Activated B cell treated with CpG ODN at 0.5 μM for 24 hours (primary cell): ENCODE measurements at places on chromosomes 5 and 9. TPM values are rescaled to one million over a fixed set of nuclear protein-coding genes. Genes with fewer than 3 reads are reported as not detected.

GRCh38 chr5:96597438-96598020 lies 64.6 kb upstream of the CAST start:
- no peaks in the 10 kb centered on the region for H3K36me3 ChIP-seq
- no peak for DNase-seq
- H3K4me3 ChIP-seq = no peak overlapping the region
- no peak overlapping the region for H3K27ac ChIP-seq

DNA sequence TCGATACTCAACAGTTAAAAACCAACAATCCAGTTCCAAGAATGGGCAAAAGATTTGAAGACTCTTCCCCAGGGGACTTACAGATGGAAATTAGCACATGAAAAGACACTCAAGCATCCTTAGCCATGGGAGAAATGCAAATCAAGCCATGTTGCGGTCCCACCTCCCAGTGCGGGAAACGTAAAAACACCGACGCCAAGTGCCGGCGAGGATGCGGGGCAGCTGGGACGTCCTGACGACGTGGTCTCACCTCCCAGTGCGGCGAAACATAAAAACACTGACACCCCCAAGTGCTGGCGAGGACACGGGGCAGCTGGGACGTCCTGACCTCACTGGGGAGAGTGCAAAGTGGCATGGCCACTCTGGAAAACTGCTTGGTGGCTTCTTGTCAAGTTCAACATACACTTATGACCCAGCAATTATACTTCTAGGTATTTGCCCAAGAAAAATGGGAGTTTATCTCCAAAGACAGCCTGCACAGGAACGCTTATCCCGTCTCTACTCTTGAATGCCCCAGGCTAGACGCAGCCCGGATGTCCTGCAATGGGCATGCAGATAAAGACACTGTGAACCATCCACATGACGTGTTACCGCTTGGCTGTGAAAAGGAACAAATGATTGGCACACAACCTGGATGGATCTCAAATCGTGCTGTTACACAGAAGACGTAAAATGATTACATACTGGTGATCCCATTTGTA lies 60.1 kb upstream of the UBAC1 start:
- H3K36me3 ChIP-seq = no peaks in the 10 kb centered on the region
- H3K4me1 ChIP-seq = no peaks in the 10 kb centered on the region
- H3K27me3 ChIP-seq = peaks cover 6% of the 10 kb centered on the region
- DNase-seq = no peak

DNA sequence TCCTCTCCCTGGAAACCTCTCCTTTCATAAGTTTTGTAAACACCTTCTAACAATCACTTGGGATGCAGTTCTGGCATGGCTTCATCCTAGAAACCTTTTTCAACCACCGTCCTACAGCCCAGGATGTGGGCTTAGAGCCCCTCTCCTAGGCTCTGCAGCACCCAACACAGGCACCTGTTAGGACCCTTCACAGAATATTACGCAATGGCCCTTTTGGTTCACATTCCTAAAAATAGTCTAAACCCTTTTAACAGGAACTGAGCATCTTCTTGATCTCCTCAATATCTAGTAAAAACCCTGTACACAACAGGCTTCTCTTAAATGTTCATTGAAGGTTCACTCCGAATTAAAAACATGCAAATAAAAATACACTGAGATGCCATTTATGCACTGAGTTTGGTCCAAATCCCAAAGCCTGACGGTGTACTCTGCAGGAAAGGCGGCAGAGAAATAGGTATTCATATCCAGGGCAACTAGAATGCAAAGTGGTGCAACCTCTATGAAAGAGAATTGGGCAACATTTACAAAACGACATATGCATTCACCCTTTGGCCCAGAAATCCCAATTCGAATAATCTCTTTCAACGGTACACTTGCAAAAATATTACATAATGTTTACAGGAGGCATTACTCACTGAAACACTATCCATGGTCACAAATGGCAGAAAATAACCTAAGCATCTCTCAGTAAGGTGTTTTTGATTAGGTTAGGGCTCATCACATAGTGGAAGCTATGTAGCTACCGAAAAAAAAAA lies 169.3 kb downstream of the SEMA5A start:
- no peaks in the 10 kb centered on the region for H3K4me1 ChIP-seq
- no peak overlapping the region for H3K4me3 ChIP-seq
- DNase-seq = no peak
- no peak overlapping the region for H3K27ac ChIP-seq
- no peaks in the 10 kb centered on the region for H3K27me3 ChIP-seq

DNA sequence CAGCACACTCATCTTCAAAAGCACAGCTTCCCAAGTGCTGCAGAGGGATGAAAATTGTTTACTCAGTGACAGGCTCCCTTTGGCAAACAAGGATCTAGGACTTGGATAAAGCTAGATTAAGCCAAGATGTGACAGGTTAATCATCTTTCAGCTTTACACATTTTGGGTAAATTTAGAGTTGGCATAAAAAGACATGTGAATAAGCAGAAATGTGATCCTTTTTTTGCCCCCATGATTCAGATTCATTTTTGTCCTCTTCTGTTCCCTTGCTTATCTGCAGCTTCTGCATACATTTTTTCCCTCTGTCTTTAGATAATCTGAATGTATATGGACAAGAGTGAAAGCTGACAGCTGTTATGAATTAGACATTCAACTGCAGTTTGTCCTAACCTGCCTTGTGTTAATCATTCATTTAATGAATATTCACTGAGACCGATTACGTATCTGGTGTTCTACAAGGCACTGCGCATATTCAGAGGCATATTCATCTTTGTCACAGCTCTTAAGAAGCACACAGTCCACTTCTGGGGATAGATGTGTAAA lies 19.6 kb downstream of the ADAMTSL1 start:
- H3K27ac ChIP-seq = no peak overlapping the region
- H3K36me3 ChIP-seq = no peaks in the 10 kb centered on the region
- no peak for DNase-seq

DNA sequence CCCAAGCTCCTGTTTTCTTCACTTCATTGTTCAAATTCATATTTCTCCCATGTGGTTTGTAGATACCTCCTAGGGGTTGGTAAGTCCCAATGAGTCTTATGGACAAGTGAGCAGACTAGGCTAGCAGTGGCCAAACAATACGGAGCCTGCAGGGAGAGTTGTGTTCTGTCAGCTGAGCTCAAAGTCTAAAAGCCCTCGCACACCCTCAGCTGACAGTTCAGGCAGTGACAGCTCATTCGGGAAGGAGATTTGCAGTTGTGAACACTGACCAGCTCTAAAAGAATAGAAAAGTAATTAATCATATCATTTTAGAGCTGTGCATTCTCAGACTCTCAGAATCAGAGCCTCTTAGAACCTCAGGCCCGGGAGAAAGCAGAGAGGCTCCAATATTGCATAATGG lies 95.1 kb downstream of the SH3TC2 start:
- peaks cover 4% of the 10 kb centered on the region for H3K4me1 ChIP-seq
- no peak for DNase-seq
- no peak overlapping the region for H3K27ac ChIP-seq
- H3K27me3 ChIP-seq = peaks cover 11% of the 10 kb centered on the region

GRCh38 chr5:8383616-8384015 lies 514.7 kb downstream of the MTRR start:
- H3K4me1 ChIP-seq = no peaks in the 10 kb centered on the region
- H3K36me3 ChIP-seq = no peaks in the 10 kb centered on the region
- H3K4me3 ChIP-seq = no peak overlapping the region
- no peaks in the 10 kb centered on the region for H3K27me3 ChIP-seq
- DNase-seq = no peak
- H3K27ac ChIP-seq = no peak overlapping the region

DNA sequence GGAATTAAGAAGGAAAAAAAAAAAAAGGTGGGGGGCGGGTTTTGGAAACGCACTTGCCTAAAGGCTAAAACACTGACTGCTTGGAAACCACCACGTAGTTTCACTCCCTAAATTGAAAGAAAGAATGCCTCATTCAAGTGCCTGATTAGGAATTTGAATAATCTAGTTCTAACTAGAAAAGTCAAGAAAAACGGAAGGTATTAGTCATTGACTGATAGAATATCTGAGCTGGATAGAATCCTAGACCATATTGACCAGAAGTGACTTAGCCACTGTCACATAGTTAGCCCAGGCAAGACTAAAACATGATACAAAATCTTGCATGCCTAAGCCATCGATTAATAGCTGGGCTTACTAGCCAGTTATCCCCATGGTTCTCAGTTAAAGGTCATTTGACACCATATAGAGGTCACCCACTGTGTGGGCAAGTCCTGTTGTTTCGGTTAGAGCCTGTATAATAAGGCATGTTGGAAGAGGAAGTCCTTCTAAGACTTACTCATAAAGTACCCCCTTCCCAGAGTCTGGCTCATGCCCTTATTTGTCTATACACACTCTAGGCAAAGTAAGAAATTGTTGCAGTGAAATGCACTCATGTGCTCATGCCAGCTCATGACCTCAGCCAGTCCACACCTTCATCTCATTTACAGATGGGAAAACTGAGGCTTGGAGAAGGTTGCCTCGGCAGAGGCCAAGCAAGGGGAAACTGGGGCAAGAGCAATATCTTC lies 40.2 kb downstream of the SH3RF2 start:
- H3K27ac ChIP-seq = no peak overlapping the region
- no peak overlapping the region for H3K4me3 ChIP-seq
- DNase-seq = no peak
- no peaks in the 10 kb centered on the region for H3K36me3 ChIP-seq
- no peaks in the 10 kb centered on the region for H3K27me3 ChIP-seq

DNA sequence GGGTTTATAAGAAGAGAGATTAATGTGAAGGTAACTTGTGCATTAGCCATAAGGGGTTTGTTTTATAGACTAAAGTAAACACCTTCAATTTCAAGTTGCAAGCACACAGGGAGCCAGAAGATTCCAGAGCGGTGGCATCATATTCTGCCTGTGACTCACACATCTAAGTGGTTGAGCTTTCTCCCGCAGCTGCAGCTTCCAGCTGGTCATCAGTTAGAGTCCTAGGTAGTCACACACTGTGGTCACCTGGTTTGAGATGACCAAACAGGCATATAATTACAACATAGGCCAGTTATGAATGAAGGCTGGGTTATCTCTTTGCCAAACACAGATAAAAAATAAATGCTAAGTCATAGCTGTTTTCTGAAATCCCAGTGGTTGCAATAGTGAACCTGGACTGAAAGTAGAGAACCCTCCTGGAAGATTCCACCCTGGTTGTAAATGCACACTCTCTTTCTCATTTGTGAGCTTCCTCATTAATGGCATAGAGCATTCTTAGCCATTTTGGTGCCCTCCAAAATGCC lies 171.3 kb downstream of the GDNF start:
- no peak overlapping the region for H3K27ac ChIP-seq
- H3K27me3 ChIP-seq = no peaks in the 10 kb centered on the region
- peaks cover 16% of the 10 kb centered on the region for H3K4me1 ChIP-seq

DNA sequence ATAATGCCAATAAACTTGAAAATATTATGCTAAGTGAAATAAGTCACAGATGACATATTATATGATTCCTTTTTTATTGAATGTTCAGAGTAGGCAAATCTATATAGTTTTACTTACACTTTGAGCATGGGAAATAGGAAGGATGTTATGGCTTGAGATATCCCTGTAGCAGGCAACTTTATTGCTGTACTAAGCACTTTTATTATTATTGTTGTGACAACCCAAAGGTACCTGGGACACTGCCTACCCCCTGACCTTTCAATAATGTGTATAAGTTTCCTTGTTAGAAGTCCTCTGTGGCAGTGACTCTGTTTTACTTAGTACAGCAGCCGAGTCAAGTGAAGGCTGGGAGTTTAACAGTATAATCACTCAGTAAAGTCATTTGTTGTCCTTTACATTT lies 39.9 kb downstream of the SHOC1 start:
- no peak for DNase-seq
- H3K27me3 ChIP-seq = no peaks in the 10 kb centered on the region
- no peak overlapping the region for H3K4me3 ChIP-seq
- peaks cover 3% of the 10 kb centered on the region for H3K36me3 ChIP-seq

DNA sequence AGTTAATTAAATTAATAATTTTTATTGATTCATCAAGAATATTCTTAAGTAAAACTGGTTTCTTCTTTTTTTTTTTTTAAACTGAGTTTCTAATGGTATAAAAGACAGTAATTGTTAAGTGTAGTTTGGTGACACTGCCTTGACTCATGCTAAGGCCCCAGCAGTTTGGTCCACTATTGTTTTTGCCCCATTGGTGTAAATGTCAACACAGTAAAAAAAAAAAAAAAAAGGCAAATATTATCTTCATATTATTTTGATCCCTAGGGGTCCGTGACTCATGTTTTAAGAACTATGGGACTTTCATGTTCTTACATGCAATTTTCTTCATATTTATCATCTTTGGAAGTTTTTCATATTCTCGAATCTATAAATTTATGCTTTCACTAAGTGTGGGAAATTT lies 29.2 kb upstream of the JAK2 start:
- H3K4me1 ChIP-seq = peaks cover 3% of the 10 kb centered on the region
- no peaks in the 10 kb centered on the region for H3K27me3 ChIP-seq
- no peak overlapping the region for H3K4me3 ChIP-seq
- H3K36me3 ChIP-seq = no peaks in the 10 kb centered on the region
- DNase-seq = no peak

- DNase-seq = no peak
- peaks cover 31% of the 10 kb centered on the region for H3K4me1 ChIP-seq
- H3K36me3 ChIP-seq = peaks cover 37% of the 10 kb centered on the region
- no peaks in the 10 kb centered on the region for H3K27me3 ChIP-seq
These were observed 92.6 kb downstream of the TLE4 start for GRCh38 chr9:79664375-79664831.

- peaks cover 18% of the 10 kb centered on the region for H3K4me1 ChIP-seq
- H3K36me3 ChIP-seq = no peaks in the 10 kb centered on the region
- H3K27ac ChIP-seq = no peak overlapping the region
- H3K4me3 ChIP-seq = no peak overlapping the region
- no peak for DNase-seq
These were observed 19.9 kb upstream of the KCNMB1 start for GRCh38 chr5:170408877-170409660.

OR4F3 gene
- total RNA-seq = not detected in 2 replicates
